Nephron progenitor cell (in vitro differentiated cells): ENCODE measurements at places on chromosomes 12 and 14.

DNA sequence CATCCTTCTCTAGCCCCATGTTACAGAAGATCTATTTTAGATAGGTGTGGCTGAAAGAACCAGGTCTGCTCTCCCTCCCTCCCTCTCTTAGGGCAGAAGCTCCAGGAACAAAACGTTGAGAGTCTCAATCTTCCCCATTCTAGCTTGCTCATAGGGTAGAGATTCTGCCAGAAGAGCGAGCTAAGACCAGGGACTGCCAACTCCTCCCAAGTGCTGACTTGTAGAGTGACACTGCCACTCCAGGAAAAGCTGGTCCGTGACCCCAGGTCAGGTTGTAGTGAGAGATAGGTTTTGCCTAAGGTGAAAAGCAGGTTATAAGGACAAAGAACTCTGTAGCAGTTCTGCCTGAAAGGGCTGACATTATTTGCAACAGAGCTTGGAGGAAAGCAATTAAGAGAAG lies 73.4 kb downstream of the INSM2 start:
- no peak for DNase-seq

GRCh38 chr14:44981198-44981597 lies 19.2 kb downstream of the TOGARAM1 start:
- DNase-seq: no peak

GRCh38 chr12:95368931-95369330 lies 105.0 kb upstream of the METAP2 start:
- no peak for DNase-seq

GRCh38 chr14:53956427-53957201 lies at the start of gene BMP4:
TSS of gene BMP4 (minus strand) at chr14:53956825. CDS start at chr14:53952222, 4,603 bp downstream.
- DNase-seq: peak; percentile 86

- DNase-seq: no peak
These were observed 20.2 kb downstream of the TCHP start for GRCh38 chr12:109920261-109920780.

DNA sequence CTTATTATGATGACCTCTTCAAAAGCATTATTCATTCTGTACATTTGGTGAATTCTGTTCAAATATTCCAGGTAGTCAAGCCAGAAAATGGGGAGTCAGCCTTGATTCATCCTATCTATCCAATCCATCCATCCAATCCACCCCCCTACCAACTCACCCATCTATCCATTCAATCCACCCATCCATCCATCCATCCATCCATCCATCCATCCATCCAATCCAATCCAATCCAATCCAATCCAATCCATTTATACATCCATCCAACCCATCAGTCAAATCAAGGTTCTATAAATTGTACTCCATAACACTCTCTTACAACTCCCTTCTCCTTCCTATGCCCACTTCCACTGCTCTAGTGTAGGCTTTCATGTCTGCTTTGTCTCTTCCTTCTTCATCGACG lies 35.8 kb upstream of the GRIP1 start:
- no peak for DNase-seq

- DNase-seq: no peak
These were observed 11.7 kb upstream of the NFKBIA start for GRCh38 chr14:35416108-35416750.

DNA sequence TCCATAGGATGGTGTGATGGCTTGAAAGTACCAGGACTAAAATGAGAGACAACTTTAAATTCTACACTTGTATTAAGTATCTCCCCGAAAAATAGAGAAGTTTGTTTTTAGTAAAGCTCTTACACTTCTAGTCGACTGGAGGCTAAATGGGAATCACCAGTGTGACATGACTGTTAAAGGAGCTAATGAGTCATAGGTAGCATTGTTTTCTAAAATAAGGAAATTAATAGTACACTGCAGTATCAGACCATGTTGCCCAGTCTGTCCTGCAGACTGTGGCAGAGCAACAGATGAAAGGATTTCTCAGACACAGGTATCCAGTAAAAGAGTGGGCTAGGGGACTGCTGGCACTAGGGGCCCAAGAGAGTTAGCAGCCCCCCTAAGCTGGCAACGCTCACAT lies 140.1 kb downstream of the TMEM117 start:
- no peak for DNase-seq

DNA sequence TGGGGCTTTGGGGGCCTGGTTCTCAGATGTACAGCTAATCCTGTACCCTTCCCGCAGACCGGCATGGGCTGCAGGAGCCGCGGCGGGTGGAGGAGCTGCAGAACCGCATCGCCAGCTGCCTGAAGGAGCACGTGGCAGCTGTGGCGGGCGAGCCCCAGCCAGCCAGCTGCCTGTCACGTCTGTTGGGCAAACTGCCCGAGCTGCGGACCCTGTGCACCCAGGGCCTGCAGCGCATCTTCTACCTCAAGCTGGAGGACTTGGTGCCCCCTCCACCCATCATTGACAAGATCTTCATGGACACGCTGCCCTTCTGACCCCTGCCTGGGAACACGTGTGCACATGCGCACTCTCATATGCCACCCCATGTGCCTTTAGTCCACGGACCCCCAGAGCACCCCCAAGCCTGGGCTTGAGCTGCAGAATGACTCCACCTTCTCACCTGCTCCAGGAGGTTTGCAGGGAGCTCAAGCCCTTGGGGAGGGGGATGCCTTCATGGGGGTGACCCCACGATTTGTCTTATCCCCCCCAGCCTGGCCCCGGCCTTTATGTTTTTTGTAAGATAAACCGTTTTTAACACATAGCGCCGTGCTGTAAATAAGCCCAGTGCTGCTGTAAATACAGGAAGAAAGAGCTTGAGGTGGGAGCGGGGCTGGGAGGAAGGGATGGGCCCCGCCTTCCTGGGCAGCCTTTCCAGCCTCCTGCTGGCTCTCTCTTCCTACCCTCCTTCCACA lies 7.6 kb downstream of the NR4A1 start:
- no peak for DNase-seq

DNA sequence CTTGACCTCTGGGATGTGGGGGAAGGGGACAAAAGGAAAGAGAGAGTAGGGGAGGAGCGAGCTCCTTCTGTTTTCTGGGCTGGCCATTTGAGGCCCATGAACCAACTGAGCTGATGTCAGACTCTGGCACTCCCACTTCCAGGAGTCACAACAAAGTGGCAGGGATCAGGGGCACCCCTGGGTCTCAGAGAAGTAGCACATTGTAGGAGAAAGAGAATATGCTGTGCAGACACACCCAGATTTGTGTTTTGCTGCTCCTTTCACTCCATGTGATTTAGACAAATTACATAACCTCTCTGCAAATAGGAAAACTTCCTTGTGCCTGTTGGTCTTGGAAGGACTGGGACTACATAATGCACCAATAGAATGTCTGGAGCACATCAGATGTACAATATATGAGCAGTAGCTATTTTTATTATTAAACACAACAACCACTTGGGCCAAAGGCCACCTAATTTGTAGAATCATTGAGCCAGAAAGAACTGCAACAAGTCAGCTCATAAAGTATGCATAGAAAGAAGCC lies 265.5 kb downstream of the ZFP36L1 start:
- DNase-seq: no peak

GRCh38 chr14:104209985-104210816 lies 71.8 kb downstream of the KIF26A start:
- no peak for DNase-seq

DNA sequence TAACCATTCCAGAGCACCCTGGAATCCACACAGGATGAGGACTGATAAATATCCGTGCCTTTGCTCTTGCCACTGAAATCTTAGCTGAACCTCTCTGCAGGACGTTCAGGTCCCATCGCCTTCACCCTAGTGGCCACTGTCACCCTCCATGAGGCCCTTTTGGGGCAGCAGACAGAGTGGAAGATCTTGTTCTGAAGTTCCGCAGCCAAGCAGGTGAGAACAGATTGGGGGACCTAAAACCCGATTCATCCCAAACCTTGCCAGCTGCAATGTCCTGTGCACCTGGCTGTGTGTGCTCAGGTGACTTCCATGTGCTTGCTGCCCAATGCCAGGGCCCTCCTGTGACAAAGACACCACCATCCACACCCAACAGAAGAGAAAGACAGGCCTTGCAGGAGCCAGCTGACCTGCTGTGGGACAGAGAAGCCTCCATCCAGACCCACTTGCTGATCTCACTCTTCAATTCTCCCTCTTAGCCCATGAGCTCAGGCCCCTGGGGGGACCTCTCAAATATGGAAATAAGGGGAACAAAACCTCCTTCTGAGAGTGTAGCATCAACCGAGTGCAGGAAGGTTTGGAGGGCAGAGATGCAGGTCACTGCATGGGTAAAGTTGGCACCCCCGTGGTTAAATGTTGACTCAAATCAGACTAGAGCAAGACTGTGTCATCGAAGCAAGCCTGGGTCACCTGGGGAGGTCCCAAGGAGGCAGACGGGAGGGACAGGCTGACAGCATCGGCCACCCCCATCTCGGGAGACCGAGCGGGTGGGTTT lies 308.7 kb upstream of the DIO3 start:
- DNase-seq: no peak

- peak; percentile 48 for DNase-seq
These were observed 584 bp downstream of the VRK1 start for GRCh38 chr14:96797582-96798349.

GRCh38 chr14:90177539-90178189 lies 78.7 kb upstream of the PSMC1 start:
- DNase-seq: no peak

GRCh38 chr12:117334855-117335587 lies 26.4 kb downstream of the NOS1 start:
- DNase-seq: no peak

- DNase-seq: no peak
These were observed 13.7 kb downstream of the POMT2 start for GRCh38 chr14:77306851-77307496.

GRCh38 chr12:121916719-121917118 lies 1.7 kb upstream of the CFAP251 start:
- DNase-seq: peak; percentile 44

DNA sequence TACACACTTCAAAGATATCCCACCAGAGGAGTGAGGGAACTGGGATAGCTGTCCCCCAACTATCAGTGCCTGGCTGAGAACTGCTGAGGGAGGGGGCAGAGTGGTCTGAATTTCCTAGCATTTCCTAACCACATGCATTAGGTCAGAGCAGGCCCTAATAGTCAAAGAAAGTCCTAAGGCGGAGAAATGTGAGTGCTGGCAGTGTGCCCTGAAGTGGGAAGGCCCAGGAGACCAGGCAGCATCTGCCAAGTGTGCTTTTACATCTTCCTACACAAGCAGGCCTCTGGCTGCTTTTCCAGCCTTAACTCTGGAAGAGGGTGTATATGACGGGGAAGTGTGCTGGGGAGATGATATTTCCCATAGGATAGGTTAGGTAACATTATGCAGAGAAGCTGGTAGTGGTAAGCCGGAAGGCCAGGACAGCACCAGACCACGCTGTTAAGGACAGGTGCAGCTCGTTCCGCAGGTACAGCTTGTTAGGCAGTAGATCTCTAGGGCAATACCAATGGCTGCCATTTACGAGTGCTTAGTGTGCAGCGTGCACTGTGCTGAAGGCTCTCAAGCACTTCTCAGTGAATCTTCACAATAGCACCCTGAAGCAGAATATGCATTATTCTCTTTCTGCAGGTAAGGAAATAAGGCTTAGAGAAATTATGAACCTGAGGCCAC lies 9.1 kb upstream of the CCDC198 start:
- DNase-seq: no peak

- DNase-seq: no peak
These were observed 3.8 kb downstream of the EIF5 start for GRCh38 chr14:103337794-103338193.
